Natural killer cell treated with Interleukin-12 subunit alpha and Interleukin-12 subunit beta and Interleukin-15 and Interleukin-18, amount 100 ng/mL, for 72 hours (primary cell): ENCODE measurements at places on chromosomes 3 and 15. TPM values are rescaled to one million over a fixed set of nuclear protein-coding genes. Genes with fewer than 3 reads are reported as not detected.
A peak's percentile ranks its signal among the peaks of the same experiment; 100 is the strongest.

Gene BFSP2
- not detected for total RNA-seq

Gene TRH
- not detected for total RNA-seq

Gene ULK4
- 29.9 TPM for total RNA-seq

Gene ZNF80
- not detected for total RNA-seq

Gene C3orf85
- total RNA-seq: not detected

Gene CYP11A1
- 1.0 TPM for total RNA-seq

Gene C3orf80
- total RNA-seq: not detected

Gene HCN4
- total RNA-seq: not detected

Gene CHL1
- total RNA-seq: not detected

Gene USP13
- 14.0 TPM for total RNA-seq

Gene TM6SF1
- total RNA-seq: 23.7 TPM

Gene CCK
- total RNA-seq: not detected

Gene PRTG
- total RNA-seq: not detected

Gene MAP6D1
- 2.6 TPM for total RNA-seq

Gene LIPH
- not detected for total RNA-seq

Gene GLDN
- not detected for total RNA-seq

Gene UBAP1L
- 5.7 TPM for total RNA-seq

Gene GYG1
- 83.5 TPM for total RNA-seq

GRCh38 chr15:66099950-66100671 is 153.4 kb downstream of the MEGF11 start:
- H3K36me3 ChIP-seq: no peaks in the 10 kb centered on the region
- H3K4me3 ChIP-seq: no peak overlapping the region
- no peaks in the 10 kb centered on the region for H3K4me1 ChIP-seq
- no peak for DNase-seq
- peaks cover 10% of the 10 kb centered on the region for H3K27me3 ChIP-seq
- no peak overlapping the region for H3K27ac ChIP-seq

- no peaks in the 10 kb centered on the region for H3K4me1 ChIP-seq
- no peak for DNase-seq
- no peaks in the 10 kb centered on the region for H3K36me3 ChIP-seq
- no peak overlapping the region for H3K4me3 ChIP-seq
Measured at GRCh38 chr3:14819671-14820070, 909 bp downstream of the FGD5 start.

DNA sequence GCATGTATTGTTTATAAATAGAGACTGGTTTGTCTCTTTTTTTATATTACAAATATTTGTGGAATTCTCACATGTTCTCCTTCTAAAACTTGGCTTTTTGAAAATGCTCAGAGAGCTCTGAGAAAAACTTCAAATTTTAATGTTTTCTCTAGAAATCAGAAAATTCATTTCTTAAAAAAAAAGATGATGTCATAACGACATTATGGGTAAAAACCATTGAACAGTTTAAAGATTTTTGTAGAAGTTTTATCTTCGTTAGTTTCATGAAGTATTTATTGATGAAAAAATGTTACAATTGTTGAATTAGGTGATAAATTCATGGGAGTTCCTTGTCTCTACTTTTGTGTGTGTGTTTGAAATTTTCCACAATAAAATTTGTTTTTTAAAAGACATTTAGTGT is 81.3 kb downstream of the SATB1 start:
- no peak overlapping the region for H3K4me3 ChIP-seq
- no peak for DNase-seq
- H3K4me1 ChIP-seq: peaks cover 6% of the 10 kb centered on the region

DNA sequence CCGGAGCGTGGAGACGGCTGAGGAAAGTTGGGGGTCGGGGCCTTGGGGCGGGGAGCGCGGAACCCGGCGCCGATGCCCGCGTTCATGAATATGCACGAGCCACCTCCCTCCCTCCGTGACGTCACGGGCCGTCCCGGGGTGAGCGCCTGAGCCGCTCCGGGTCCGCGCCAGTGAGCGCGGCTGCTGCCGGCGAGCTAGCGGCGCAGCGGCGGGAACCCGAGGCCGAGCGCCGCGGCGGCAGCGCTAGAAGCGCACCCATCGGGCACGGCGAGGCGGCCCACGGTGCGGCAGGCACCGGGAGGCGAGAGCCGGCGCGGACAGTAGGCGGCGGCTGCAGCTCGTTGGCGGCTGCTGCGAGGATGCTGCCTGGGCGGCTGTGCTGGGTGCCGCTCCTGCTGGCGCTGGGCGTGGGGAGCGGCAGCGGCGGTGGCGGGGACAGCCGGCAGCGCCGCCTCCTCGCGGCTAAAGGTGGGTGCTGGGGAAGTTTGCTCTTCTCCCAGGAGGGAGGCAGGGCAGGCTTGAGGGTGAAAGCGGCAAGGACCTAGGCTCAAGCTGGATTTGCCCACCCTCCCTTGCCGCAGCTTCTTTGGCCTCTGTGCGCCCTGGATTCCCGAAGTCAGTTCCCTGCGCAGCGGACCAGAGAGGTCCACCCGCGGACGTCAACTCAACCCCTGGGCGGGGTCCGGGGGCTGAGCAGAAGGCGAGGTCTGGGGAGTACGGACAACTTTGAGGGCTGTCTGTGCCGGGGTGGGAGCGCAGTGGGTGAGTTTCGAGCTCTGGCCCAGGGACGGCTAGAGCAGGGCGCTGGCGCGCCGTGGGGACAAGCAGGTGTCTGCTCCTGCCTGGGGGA is at the start of gene CLSTN2:
CLSTN2 (plus strand) TSS at position 170 of the 850 bp plus-strand sequence.
- no peak within 1 kb of the TSS for H3K4me3 ChIP-seq
- no peak for DNase-seq
- H3K27me3 ChIP-seq: peaks cover 35% of the 10 kb centered on the region
- H3K27ac ChIP-seq: no peak within 1 kb of the TSS
- no peaks in the 10 kb centered on the region for H3K36me3 ChIP-seq
- no peaks in the 10 kb centered on the region for H3K4me1 ChIP-seq

GRCh38 chr15:33735637-33736247 is 232.6 kb upstream of the CHRM5 start:
- no peaks in the 10 kb centered on the region for H3K4me1 ChIP-seq
- no peak for DNase-seq
- no peaks in the 10 kb centered on the region for H3K27me3 ChIP-seq
- no peak overlapping the region for H3K27ac ChIP-seq
- H3K36me3 ChIP-seq: no peaks in the 10 kb centered on the region

DNA sequence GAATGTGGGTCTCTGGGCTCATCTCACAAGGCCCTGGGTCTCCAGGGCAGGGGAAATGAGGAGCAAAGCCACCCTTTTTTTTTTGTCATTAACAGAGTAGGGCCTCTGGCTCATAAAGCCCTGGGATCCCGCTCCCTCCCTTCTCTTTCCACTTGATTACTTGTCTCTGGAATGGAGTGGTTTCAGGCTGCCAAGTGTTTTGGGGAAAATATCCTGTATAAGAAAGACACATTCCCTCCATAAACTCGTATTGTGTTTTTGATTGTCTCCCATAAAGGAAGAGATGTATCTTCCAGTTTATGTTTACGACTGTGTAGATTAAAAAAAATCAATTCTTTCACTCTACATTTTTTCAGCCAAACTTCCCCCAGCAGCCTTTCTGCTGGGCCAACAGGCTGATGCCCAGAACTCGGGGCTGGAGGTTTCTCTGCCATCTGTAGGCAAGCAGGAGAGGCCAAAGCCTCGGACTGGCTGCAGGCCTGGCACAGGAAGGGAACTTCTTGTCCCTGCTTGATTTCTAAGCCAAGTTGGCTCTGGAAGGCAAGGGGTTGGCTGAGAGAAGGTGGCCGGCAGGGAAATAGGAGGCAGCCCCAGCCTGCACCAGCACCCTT is 49.4 kb upstream of the INSYN1 start:
- no peak overlapping the region for H3K4me3 ChIP-seq
- DNase-seq: no peak
- no peaks in the 10 kb centered on the region for H3K36me3 ChIP-seq
- no peaks in the 10 kb centered on the region for H3K4me1 ChIP-seq

GRCh38 chr3:15976524-15976923 is 178.7 kb upstream of the ANKRD28 start:
- H3K4me1 ChIP-seq: no peaks in the 10 kb centered on the region
- H3K27ac ChIP-seq: no peak overlapping the region
- DNase-seq: no peak
- no peaks in the 10 kb centered on the region for H3K36me3 ChIP-seq

- no peak for DNase-seq
- no peaks in the 10 kb centered on the region for H3K4me1 ChIP-seq
- no peak overlapping the region for H3K27ac ChIP-seq
- H3K4me3 ChIP-seq: no peak overlapping the region
Measured at GRCh38 chr15:32867313-32867626, 149.5 kb downstream of the GREM1 start.

GRCh38 chr15:92877416-92877815 is 22.7 kb upstream of the CHD2 start:
- peaks cover 33% of the 10 kb centered on the region for H3K4me1 ChIP-seq
- no peaks in the 10 kb centered on the region for H3K36me3 ChIP-seq
- no peak for DNase-seq
- no peak overlapping the region for H3K4me3 ChIP-seq
- peak overlapping the region; percentile 12 for H3K27ac ChIP-seq
- H3K27me3 ChIP-seq: no peaks in the 10 kb centered on the region

DNA sequence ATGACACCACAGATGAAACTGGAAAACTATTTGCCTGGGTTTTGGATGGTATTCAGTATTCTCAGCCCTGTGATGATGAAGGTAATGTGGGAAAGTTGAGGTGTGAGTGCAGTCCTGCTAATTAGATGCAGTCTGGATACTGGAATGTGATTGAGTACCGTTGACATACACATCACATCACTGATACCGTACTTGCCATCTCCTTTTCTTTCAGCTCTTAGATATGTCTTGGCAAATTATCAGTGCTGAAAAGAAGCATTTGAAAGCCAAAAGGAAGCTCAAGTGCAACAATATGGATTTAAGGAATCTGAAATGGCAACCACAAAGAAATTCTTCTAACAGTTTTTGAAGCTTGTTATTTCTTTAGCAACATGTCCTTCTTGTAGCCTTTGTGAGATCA is 381.4 kb upstream of the TGFBR2 start:
- peaks cover 8% of the 10 kb centered on the region for H3K27me3 ChIP-seq
- no peak overlapping the region for H3K4me3 ChIP-seq
- no peak for DNase-seq

DNA sequence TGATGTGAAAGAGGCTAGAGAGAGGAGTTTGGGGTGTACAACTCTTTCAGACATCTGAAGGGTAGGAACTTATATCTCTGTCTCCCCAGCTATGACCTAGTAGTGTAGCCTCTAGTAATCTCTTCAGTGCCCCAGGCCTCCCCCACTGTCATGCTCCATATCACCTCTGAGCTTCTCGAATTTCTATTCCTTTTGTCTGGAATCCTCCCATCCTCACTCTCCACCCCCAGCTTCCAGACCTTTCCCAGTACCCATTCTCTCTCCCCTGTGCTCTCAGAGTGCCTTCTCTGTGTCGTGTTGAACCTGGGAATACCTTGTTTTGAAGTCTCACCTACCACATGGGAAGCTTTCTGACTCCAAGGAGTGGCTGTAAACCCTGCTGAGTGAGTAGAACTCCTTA is 3.6 kb upstream of the RBPMS2 start:
- no peak overlapping the region for H3K4me3 ChIP-seq
- peaks cover 25% of the 10 kb centered on the region for H3K4me1 ChIP-seq
- H3K27ac ChIP-seq: no peak overlapping the region

DNA sequence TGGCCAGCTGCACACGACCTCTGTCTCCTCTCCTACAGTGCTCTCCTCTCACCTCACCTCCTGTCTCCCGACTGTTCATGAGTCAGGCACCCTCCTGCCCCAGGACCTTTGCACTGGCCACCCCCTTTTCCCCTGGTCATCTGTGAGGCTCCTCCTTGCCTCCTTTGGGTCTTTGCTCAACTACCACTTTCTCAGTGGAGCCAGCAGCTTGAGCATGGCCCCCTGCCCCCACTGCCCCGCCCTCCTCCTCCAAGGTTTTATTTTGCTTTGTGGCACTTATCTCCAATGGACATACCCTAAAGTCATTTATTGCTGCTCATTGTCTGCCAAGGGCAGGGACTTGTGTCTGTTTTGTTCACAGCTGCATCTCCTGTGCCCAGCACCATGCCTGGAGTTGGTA is 64.3 kb downstream of the MGLL start:
- no peaks in the 10 kb centered on the region for H3K27me3 ChIP-seq
- no peaks in the 10 kb centered on the region for H3K36me3 ChIP-seq
- no peak overlapping the region for H3K4me3 ChIP-seq
- H3K27ac ChIP-seq: no peak overlapping the region
- peaks cover 17% of the 10 kb centered on the region for H3K4me1 ChIP-seq

- H3K27me3 ChIP-seq: no peaks in the 10 kb centered on the region
- no peaks in the 10 kb centered on the region for H3K36me3 ChIP-seq
- H3K4me3 ChIP-seq: no peak overlapping the region
- DNase-seq: no peak
- no peaks in the 10 kb centered on the region for H3K4me1 ChIP-seq
Measured at GRCh38 chr3:23623844-23624243, 181.9 kb upstream of the UBE2E1 start.

- H3K36me3 ChIP-seq: no peaks in the 10 kb centered on the region
- no peak overlapping the region for H3K4me3 ChIP-seq
- DNase-seq: no peak
- H3K27me3 ChIP-seq: peaks cover 16% of the 10 kb centered on the region
- no peaks in the 10 kb centered on the region for H3K4me1 ChIP-seq
Measured at GRCh38 chr3:108953210-108953609, 469 bp downstream of the GUCA1C start.

- no peaks in the 10 kb centered on the region for H3K36me3 ChIP-seq
- peak; percentile 42 for DNase-seq
- peaks cover 33% of the 10 kb centered on the region for H3K4me1 ChIP-seq
- H3K27me3 ChIP-seq: no peaks in the 10 kb centered on the region
Measured at GRCh38 chr15:101141926-101142527, 109.8 kb downstream of the CHSY1 start.

DNA sequence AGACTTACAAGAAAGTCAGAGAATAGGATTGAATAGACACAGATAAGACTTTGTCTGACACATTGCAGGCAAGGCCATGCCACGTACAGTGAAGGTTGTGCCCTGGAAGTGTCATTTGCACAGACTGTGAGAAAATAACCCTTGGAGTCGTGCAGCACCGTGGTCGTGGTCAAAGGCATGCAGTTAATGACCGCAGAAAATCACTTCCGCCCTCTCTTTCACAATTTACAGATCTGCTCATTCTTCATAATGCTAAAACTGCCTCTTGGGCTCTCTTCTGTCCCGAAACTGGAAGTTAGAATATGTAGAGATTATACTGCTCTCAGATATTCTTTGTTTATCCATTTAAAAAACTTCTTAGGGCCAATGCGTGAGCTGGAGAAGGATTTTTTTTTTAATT is 73.2 kb upstream of the CTXND1 start:
- H3K36me3 ChIP-seq: no peaks in the 10 kb centered on the region
- no peak overlapping the region for H3K4me3 ChIP-seq

DNA sequence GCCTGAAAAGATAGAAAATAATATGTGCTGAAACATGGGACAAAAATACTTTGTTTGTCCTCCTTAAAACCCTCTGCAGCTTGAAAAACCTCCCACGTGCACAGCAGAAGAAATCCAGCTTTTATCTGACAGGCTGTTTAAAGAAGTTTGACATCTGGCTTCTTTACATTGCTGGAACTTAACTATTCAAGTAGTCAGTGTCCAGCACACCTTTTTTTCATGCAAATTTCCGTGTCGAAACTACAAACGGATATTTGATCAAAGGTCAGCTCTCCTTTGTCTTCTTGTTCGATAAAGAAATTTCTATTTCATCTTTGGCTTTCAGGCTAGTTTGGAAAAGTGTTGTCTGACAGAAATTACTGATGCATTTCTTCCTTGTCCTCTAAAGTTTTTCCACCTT is 66.8 kb upstream of the KBTBD8 start:
- no peaks in the 10 kb centered on the region for H3K4me1 ChIP-seq
- DNase-seq: no peak
- no peaks in the 10 kb centered on the region for H3K36me3 ChIP-seq
- no peak overlapping the region for H3K4me3 ChIP-seq
- peaks cover 17% of the 10 kb centered on the region for H3K27me3 ChIP-seq
- H3K27ac ChIP-seq: no peak overlapping the region

- peaks cover 22% of the 10 kb centered on the region for H3K36me3 ChIP-seq
- H3K4me1 ChIP-seq: peaks cover 18% of the 10 kb centered on the region
- H3K27me3 ChIP-seq: no peaks in the 10 kb centered on the region
- DNase-seq: no peak
- H3K4me3 ChIP-seq: no peak overlapping the region
- H3K27ac ChIP-seq: peak overlapping the region; percentile 60
Measured at GRCh38 chr3:25603703-25604102, 61.0 kb downstream of the TOP2B start.
